NCI-H1417 (cell line): ENCODE measurements at places on chromosomes 11 and 22.

- no peak for DNase-seq
Measured at GRCh38 chr11:110162216-110162615, 69.0 kb downstream of the ZC3H12C start.

DNA sequence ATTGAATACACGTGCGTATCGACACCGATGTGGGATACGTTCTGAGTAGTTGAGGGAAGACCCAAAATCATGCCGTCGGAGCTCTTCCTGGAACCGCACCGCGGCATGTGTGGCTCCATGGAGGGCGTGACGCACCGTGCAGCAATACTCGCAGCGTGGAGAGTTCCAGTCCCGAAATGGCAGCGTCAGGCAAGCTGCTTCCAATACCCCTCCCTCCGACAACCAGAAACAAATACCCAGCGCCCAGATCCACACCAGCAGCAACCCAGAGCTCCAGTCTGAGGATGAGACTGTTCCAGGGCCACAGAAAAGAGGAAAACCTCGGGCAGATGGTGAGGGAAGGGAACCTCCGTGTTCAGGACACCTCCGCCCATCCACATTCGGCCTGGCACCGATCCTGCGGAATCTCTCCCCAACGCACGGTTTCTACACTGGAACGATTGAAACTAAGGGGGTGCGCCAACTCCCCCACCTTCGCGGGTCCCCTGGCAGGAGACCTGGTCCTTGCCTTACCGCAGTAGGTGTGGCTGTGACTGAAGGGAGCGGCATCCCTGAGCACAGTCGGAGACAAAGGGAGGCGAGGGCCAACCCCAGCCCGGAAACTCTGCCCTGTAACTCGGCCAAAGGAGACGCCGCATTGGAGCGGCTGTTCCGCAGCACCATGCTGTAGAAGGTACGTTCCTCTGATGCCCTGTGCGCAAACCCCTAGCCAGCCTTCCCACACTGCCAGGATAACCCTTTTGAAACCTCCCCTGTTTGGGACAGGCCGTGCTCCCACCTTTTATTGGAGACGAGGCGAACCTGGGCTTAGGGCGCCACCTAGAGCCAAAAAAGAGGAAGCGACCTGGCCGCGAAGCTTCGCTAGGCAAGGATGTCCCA is 28.2 kb downstream of the DBX1 start:
- peak; percentile 34 for DNase-seq

DNA sequence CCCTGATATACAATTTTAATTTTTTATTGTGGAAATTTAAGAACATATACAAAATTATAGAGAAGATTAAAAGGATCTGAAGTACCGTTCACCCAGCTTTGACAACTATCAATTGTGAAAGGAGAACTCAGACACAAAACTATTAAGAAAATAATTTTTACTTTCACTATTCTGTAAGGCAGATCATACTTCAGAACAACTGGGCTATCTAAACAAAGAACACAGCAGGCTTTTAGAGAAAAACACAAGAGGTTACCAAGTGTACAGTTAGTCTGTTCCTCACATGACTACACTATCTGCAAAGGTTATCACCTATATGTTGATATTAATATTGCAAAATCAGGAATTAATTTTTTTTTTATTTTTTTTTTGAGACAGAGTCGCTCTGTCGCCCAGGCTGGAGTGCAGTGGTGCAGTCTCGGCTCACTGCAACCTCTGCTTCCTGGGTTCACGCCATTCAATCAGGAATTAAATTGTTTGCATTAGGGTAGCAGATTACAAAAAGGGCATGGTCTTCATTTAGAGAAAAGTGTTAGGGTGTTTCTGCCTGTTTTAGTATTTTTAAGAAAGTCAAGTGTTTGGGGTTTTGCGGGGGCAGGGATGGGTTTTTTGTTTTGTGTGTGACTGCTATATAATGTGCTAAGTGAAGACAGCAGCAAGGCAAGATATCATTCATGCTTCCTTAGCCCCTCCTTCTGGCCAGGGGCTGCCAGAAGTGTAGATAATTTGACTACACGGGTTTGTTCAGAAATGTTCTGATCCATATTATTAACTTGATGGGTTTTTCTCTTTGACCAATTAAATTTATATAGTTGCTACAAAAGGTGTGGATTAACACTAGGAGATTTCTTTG is 27.6 kb upstream of the SIK2 start:
- DNase-seq: peak; percentile 54

DNA sequence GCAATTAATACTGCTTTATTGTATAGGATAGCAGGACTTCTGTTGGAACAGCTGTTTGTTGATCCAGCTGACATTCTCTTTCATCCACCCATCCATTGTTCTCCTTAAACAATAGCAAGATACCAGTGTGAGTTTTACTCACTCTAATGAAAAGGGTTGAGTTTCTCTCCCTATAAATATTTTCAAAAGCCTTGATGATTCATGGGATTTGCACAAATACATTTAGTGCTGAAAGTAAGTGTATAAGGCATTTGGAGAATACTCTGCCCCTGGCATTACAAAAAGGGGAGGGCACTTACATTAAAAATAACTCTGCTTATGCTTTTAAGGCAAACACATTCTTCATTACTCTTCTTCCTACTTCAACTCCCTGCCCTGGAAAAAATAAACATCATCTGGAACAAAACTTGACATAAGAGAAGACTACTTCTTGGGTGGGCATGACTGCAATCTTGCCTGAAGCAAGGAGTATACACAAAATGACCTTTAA is 634.9 kb downstream of the METTL15 start:
- peak; percentile 26 for DNase-seq

DNA sequence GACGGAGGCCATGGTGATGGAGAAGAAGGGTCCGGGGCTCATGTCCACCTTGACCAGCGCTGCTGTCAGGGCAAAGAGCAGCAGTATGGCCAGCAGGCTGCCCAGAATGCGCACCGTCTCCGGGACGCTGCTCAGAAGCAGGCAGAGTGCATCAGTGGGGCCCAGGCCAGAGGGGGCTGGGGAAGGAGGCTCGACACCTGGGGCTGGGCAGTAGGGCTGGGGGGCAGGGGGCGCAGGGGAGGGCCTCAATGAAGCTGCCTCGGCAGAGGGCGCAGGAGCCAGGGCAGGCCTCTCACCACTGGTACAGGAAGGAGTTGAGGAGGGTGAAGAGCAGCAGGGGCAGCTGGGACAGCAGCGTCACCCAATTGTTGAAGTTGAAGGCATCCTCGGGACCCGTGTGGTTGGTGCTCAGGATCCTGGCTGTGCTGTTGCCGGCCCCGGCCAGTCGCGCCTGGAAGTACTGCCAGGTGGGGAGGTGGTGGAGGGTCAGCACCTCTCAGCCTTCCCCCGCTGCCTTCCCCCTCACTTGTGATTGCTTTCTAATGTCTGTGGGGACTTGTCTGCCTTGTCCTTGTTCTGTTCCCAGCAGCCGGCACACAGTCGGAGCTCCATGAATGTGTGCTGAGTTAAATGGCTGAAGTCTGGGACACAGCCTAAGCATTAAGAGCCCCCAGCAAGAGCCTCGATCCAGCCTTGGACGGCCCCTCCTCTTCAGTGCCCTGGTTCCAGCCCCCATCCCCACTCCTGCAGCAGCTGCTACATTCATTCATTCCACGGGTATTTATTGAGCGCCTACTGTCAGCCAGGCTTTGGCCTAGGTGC is 2.3 kb downstream of the SLC29A2 start:
- DNase-seq: no peak
